A549 treated with dexamethasone at 1 μM for 4 hours (cell line): ENCODE measurements at places on chromosomes 11 and 22. TPM values are rescaled to one million over a fixed set of nuclear protein-coding genes. Genes with fewer than 3 reads are reported as not detected.

Gene MGAT3
- total RNA-seq: 0.61 to 1.2 TPM (median 0.89 TPM) in 5 replicates

Gene PRPF19
- total RNA-seq: 151 to 187 TPM (median 176 TPM) in 5 replicates

Gene MAPK8IP1
- total RNA-seq: 5.4 to 8.1 TPM (median 6.6 TPM) in 5 replicates

Gene APBB1
- 16.5 to 19.3 TPM (median 17.6 TPM) in 5 replicates for total RNA-seq

Gene GTSE1
- total RNA-seq: 22.7 to 34.7 TPM (median 33.6 TPM) in 5 replicates

Gene TIMM10B
- total RNA-seq: 23.3 to 27.0 TPM (median 25.8 TPM) in 5 replicates

Gene MS4A6A
- total RNA-seq: not detected in 5 replicates

Gene XBP1
- total RNA-seq: 46.1 to 57.6 TPM (median 54.7 TPM) in 5 replicates

Gene FAM181B
- total RNA-seq: 0.03 to 0.05 TPM (median 0.05 TPM) in 5 replicates

Gene RIMBP3C
- total RNA-seq: 0.18 to 0.28 TPM (median 0.22 TPM) in 4 of 5 replicates, not detected in the other

Gene IL18
- total RNA-seq: 75.9 to 94.3 TPM (median 87.5 TPM) in 5 replicates

Gene OR52N4
- not detected in 5 replicates for total RNA-seq

Gene CECR2
- 0.06 to 0.13 TPM (median 0.09 TPM) in 5 replicates for total RNA-seq

Gene MN1
- 2.9 to 4.4 TPM (median 3.8 TPM) in 5 replicates for total RNA-seq

Gene NPAS4
- total RNA-seq: 0.03 TPM in 1 of 5 replicates, not detected in the others

Gene GVQW3
- 0.63 to 1.2 TPM (median 0.96 TPM) in 5 replicates for total RNA-seq

Gene MYO7A
- 0.92 to 1.4 TPM (median 1.3 TPM) in 5 replicates for total RNA-seq

Gene MEN1
- total RNA-seq: 23.5 to 42.2 TPM (median 41.1 TPM) in 5 replicates

Gene USP2
- total RNA-seq: 1.3 to 2.4 TPM (median 1.4 TPM) in 5 replicates
